Dorsolateral prefrontal cortex (tissue), 122 donors: ENCODE measurements at places on chromosomes 6 and 20. TPM values are rescaled to one million over a fixed set of nuclear protein-coding genes. Genes with fewer than 3 reads are reported as not detected.

Gene COL11A2
- 12.2 TPM for total RNA-seq

Gene DYNLT1
- 34.8 TPM for total RNA-seq

Gene NAPB
- 353 TPM for total RNA-seq

Gene PNPLA1
- 0.46 TPM for total RNA-seq

Gene PRR18
- 28.8 TPM for total RNA-seq

Gene NOX3
- not detected for total RNA-seq

Gene ADTRP
- 3.9 TPM for total RNA-seq

Gene KLHDC3
- 198 TPM for total RNA-seq

Gene TRIM10
- total RNA-seq, result not detected

Gene TBX18
- total RNA-seq, result 2.2 TPM

Gene FHL5
- 3.2 TPM for total RNA-seq

Gene STMND1
- not detected for total RNA-seq

DNA sequence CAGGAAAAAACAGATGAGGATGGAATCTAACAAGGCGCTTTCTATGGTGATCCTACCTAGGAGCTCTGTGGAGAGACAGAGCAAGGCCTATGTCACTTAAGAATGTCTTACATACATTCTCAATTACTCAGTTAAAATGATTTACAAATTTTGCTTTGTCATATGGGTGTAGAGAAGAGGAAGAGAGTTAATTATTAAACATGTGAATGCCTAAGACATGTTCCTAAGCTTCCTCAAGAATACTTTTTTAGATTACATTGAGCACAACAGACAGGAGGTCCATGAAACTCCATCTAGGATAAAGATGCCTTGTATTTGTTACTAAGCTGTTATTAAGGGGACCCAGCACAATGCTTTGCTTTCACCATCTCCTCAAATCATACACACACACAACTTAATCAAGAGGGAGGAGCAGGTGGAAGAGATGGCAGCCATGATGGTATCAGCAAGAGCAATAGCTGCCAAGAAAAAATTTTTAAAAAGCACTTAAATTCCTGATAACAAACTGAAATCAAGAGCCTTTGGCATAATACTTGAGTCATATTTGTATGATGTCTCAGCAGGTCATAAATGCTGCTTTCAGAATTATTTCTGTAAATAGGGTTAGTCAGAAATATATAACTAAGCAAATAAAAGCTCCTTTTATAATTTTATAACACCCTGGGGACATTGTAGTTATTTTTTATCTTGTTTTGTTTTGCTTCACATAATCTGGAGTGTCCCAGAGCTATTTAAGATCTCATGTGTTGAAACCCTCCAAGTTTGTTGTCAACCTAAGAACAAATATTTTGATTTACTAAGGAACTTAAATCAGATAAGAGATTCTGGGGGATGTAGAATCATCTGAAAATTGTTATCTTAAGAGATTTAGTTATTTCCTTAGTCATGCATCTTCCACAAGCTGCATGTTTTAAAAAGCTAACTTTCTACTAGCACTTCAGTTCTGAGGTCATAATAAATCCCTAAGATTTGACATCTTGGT, 70.0 kb upstream of the CD2AP start:
- no peak for DNase-seq

GRCh38 chr20:50292591-50293283, 102.1 kb downstream of the CEBPB start:
- DNase-seq, result peak; percentile 61

- DNase-seq, result no peak
Measured at GRCh38 chr6:132236281-132236680, 165.0 kb downstream of the MOXD1 start.

DNA sequence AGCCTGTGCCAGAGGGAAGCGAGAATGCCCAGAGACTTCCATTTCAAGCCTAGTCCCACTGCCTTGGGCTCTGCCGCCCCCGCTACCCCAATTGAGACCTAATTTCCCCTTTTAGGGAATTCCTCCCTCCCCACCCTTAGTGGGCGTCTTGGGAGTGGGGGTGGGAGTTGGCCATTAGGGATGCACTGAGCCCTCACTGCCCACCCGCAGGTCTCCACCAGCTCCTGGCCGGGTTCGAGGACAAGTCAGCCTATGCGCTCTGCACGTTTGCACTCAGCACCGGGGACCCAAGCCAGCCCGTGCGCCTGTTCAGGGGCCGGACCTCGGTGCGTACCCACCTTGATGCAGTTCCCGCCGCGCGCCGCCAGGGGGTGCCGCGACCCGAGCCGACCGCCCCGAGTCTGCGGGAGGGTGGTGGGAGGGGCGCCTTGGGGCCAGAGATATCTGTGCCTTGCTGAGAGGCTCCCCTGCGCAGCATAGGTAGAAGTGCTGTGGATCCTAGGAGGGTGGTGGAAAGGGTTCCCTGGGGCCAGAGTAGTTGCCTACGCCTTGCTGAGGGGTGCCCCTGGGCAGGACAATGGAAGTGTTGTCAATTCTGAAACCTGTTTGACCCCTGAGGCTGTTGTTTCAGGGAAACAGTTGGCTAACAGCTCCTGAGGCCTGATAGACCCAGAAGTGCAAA, 9.2 kb downstream of the ITPA start:
- no peak for DNase-seq

DNA sequence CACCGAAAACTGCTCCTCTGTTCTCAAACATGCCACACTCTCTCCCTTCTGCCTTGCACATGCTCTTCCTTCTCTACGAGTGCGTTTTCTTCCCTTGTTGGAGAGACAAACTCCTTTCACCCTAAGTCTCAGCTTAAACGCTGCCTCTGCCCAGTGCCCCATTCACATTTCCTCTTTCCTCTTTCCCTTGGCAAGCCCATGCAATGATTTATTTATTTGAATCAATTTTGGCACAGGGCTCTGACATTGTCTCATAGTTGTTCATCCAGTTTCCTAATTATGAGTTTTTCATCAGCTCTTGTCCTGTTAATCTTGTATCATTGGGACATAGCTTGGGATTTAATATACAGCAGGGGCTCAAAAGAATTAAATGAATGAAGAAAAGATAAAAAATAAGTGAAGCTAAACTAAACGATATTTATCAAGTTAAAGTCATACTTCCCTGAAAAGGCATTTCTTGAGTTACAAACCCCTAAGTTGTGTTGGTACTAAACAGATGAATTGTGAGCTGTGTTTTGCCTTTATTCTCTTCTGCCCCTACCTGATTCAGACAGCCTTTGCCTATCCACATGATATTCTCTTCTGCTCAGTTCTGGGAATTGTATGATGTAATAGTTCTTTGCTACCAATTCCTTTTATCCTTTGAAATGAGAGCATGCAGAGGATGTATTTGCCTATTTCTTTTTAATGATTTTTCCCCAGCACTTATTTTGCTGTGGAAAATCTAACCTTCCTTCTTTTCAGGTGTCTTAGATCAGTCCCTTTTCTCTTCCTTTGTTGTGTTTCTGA, 704.4 kb downstream of the UTRN start:
- DNase-seq, result no peak

DNA sequence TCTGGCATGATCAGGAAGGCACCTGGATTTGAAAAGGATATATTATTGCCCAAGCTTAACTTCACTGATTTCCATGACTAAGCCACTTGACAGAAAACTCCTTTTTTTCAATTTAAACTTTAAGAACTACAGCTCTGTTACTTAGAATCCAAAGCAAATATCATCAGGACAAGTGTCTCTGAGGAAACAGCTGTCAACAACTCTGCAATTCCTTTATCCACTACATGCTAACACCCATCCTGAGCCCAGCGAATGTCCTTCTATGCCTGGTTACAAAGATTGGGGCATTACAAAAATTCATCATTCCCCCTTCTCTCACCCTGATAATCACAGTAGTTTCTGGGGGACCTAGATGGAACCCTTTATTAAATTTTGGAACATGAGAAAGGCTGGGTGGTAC, 136.8 kb downstream of the GMPR start:
- no peak for DNase-seq

GRCh38 chr6:90214966-90215365, 81.7 kb downstream of the BACH2 start:
- no peak for DNase-seq

GRCh38 chr20:58094698-58095097, 133.8 kb downstream of the ANKRD60 start:
- no peak for DNase-seq

GRCh38 chr6:170284126-170284773, 6.6 kb downstream of the DLL1 start:
- DNase-seq, result no peak

GRCh38 chr20:41715526-41715925, 97.3 kb upstream of the CHD6 start:
- no peak for DNase-seq

DNA sequence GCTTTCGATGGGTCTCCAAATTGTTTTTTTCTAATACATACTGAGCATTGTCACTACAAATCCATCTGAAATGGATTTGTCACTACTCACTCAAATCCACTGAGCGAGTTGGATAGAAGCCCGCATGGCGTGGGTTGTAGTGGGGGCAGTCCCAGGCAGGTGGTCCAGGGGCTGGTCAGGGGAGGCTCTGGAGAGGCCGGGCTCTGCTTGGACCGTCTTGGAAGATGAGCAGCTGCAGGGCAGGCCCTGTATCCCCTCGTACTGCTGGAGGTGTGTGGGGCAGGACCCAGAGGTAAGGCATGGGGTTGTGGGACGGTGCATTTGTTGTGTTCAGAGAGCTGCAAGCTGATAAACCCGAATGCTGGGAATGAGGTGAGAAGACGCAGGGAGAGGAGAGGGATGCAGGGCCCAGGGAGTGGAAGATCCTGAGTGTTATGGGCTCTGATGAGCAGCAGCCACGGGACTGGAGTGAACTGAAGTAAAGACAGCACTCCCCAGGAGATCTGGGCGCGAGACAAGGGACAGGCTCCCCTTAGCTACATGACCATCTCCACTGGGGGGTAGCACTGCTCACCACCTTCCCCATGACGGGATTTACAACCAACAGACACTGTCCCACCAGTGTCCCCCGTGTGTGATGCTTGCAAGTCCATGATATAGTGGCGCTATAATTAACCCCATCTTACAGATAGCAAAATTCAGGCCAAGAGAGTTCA, 45.9 kb downstream of the PSMG4 start:
- DNase-seq, result peak; percentile 12

- no peak for DNase-seq
Measured at GRCh38 chr6:12150812-12151432, 138.8 kb downstream of the HIVEP1 start.

- no peak for DNase-seq
Measured at GRCh38 chr6:156595476-156595875, 181.7 kb upstream of the ARID1B start.

GRCh38 chr20:10799735-10800134, 125.9 kb upstream of the JAG1 start:
- no peak for DNase-seq

DNA sequence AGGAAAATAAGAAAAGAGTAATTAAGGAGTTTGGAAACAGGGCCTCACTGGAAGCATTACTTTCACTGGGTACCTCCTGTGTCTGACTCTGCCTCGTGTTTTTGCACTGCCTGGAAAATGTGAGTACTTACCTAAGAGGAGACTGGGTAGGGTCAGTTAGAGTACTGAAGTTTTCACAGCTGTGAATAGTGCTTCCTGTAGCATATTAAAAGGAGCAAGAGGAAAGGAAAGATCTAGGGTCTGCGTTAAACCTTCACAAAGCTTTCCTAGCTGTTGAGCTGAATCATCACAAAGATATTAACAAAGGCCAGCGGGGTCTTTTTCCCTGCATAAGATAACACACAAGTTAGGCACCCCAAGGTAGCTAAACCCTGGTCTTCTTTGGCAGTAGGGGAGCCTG, 82.3 kb downstream of the MLIP start:
- no peak for DNase-seq

- no peak for DNase-seq
Measured at GRCh38 chr6:64590965-64591675, 955.5 kb downstream of the PHF3 start.

GRCh38 chr6:114989279-114989964, 646.6 kb upstream of the HS3ST5 start:
- DNase-seq, result no peak

DNA sequence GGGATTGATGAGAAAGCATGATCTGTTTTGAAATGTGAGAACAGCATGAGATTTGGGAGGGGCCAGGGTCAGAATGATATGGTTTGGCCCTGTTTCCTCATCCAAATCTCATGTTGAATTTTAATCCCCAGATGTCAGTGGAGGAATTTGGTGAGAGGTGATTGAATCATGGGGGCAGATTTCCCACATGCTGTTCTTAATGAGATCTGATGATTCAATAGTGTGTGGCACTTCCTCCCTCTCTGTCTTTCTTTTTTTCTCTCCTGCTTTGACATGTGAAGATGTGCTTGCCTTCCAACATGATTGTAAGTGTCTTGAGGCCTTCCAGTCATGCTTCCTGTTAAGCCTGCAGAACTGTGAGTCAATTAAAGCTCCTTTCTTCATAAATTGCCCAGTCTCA, 1060.3 kb upstream of the CITED2 start:
- no peak for DNase-seq

DNA sequence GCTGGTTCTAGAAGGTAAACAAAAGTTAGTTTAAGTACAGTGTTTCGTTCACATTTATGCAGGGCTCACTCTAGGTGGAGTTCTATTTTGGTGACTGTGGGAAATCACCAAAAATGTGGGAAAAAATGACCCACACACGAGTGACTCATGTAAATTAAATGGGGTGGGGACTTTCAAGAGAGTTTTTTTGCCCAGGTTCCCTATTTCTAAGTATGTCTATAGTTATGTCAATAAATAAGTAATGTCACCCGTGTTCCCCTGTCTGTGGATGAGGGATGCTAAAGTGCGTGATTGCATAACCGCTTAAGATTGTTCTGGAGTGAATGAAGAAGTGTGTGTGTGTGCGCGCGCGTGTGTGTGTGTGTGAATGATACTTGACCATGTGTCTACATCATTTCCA, 69.1 kb downstream of the MYB start:
- DNase-seq, result no peak

GRCh38 chr6:44800171-44800783, 412.8 kb downstream of the CDC5L start:
- no peak for DNase-seq

DNA sequence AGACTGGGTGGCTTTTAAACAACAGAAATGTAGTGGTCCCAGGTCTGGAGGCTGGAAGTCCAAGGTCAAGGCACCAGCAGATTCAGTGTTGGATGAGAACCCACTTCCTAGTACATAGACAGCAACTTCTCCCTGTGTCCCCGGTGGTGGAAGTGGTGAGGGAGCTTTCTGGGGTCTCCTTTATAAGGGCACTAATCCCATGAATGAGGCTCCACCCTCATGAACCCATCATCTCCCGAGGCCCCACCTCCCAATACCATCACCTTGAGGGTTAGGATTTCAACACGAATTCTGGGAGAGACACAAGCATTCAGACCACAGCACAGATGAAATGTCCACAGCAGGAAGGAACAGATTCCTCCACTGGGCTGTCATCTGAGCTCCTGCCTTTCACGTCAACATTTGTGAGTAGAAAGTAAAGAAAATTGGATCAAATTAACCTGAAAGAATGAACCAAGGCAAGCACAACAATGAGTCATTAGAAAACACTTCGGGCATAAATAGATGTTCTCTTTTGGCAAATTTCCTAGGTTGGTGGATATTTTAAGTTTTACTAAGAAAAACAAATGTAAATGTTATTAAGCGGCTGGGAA, 130.7 kb downstream of the RNASET2 start:
- DNase-seq, result no peak

DNA sequence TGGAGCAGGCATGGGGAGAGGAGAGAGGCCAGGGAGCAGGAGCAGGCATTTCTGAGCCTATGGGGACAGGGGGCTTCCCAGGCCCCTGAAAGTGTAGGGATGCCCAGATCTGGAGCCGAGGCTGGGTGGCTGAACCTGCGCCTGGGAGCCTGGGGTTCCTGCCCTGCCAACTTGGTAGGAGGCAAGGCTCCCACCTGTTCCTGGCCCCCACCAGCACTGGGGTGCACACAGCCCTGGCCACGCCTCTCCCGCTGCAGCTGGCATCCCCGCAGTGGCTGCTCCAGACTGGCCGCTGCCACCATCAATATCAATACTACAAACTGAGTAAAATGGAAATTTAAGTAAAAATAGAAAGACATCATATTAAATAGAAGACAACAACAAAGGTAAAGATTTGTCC, 684.9 kb upstream of the MAP3K7 start:
- no peak for DNase-seq
